Cerebellar nuclear complex (tissue), 1 donor: ENCODE measurements at places on chromosomes 1 and 21.

- DNase-seq, result no peak
These were observed 109.7 kb upstream of the ZBTB40 start for GRCh38 chr1:22341791-22342605.

DNA sequence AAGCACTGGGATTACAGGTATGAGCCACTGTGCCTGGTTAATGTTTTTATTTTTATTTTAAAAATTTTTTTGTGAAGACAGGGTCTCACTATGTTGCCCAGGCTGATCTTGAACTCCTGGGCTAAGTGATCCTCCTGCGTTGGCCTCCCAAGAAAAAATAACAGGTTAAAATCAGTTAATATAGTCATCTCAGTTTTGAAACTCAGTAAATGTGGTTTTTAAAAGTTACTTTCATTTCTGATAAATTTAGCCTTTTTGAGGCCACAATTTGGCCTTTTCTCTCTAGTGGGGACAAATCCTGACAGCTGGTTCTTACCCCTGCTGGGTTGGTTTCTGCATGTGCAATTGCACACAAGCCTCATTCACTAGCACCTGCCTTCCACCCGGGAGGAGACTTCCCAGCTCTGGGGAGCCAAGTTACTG is 13.3 kb downstream of the PMF1 start:
- DNase-seq, result no peak

- no peak for DNase-seq
These were observed 616 bp upstream of the LAX1 start for GRCh38 chr1:203764105-203765028.

GRCh38 chr1:156912861-156913808 is 7.3 kb upstream of the LRRC71 start:
- DNase-seq, result no peak

DNA sequence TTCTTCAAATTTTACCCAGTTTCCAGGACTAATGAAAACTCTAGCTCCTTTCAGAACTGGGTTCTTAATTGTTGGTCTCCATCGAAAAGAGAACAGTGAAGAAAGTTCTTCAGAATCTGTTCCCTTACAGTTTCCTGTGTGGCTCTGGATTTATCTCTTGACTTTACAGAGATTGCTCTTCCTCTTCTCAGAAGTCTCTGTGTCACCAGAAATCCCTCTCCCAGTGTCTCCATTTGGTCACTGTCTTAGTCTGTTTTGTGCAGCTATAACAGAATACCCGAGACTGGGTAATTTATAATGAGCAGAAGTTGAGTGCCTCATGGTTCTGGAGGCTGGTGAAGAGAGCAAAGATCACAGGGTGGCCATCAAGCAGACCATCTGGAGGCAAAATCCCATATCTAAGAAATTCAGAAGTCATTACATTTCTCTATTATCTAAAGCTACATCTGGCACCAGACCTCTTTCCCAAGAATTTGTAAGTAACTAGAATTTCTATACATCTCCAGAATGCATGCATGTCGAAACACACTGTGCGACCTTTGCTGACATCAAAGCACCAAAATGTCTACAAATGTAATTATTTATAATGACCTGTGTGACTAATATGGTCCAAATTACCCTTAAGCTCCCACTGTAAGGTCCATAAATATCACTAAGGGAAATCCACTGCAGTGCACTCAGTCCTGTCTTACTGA is 65.4 kb upstream of the KRTAP19-8 start:
- DNase-seq, result no peak

GRCh38 chr1:35179908-35180307 is 13.0 kb downstream of the SFPQ start:
- DNase-seq, result no peak

- no peak for DNase-seq
These were observed 8.1 kb upstream of the F5 start for GRCh38 chr1:169594391-169594790.

DNA sequence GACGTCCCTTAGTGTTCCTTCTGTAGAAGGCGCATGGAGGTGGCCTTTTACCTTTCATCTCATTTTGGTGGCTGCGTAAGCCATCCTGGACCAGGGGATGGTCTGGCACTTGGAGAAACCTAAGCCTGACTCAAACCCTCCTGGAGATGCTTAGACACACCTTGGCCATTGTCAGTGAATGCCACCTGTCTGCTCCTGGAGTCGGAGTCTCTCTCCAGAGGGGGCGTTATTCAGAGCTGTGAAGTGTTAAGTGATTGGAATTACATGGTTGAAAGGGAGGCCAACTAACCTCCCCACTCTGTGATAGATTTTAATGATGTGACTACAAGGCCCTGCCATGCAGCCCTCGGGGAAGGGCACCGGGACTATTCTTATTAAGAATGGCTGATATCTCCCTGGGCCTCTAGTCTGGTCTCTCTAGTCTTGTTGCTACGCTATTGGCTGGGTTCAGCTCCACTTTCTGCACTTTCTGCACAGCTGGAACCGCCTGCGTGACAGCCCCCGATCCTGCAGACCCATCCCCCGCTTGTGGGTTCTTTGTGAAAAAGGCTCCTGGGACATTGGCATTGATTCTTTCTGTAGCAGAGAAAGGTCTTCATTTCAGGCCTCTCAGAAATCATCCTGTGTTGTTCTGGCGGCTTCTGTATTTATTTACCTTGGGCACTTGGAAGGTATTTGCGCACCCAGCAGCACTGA is 4.2 kb downstream of the RASSF5 start:
- no peak for DNase-seq

DNA sequence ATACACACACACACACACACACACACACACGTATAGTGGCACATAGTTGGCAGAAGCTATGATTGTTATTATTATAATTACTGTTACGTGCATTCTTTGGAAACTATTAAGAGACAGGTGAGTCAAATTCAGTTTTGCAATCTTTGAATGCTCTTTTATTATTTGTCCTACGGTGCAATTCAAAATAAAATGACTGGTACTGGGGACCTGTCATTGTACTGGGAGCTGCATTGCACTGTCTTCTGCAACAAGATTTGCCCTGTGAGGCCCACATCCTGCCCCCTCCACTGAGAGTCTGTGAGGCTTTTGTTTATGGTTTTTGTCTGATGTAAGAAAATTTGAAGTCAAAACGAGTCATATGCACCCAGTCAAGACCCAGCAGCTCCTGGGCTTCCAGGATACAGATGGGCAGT is 1.9 kb downstream of the LY9 start:
- no peak for DNase-seq

DNA sequence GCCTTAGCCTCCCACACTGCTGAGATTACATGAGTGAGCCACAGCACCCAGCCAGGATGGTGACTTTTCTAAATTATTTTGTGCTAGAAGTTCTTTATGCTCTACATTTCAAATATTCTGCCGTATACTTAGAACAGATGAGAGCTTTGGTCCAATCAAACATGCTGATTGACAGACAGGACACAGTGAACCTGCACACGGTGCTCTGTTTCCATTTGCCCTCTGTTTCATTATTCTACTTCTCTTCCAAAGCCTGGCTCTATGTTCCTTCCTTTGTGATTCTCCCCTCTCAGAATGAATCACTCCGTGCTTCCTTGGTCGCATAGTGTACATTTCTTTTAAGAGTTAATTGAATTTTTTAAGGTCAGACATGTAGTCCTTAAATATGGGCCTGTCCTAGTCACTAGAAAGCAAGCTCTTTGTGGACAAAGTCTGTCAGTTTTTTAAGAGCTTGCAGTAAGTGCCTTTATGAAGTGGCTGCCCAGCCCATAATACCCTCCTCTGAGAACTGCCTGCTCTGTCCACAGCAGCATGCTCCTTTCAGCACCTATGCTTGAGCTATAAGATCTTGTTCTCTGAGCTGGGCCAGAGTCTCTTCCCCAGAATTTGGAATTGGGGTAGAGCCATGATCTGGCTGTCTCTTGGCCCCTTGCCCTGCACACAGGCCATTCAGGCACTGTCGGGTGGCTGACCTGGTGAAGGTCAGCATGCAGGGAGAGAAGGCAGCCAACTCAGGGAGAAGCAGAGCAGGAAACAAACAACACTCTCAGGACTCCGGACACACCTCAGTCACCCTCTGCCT is 66.8 kb upstream of the SLC44A3 start:
- no peak for DNase-seq

DNA sequence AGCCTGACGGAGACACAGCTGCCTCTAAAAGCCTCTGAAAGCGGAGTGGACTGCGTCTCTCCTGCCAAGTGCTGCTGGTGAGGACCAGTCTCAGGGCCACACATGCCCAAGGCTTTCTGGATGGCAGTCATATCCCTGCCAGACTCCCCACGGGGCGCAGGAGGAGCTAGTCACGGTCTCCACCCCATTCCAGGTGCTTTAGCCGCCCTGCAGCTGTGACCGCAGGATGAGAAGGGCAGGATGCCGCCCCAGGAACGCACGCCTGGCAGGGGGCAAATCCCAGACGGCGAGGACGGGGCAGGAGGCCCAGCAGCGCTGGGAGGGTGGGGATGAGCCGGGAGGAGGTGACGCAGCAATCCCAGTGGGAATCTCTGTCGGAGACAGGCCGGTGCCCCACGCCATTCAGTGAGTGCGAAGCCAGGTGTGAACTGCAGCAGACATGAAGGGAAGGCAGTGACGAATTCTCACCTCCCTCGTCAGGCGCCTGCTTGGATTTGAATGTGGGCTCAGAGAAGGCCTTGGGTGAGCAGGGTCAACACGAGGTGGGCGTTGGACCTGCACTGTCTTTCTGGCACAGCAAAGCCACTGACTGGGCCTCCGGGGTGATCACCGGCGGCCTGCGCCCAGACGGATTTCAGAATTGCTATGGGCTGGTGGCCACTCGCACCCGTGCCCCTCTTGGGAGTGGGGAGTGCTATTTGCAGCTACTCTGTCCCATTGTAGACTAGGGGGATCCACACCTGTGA is 38.5 kb upstream of the SLC19A1 start:
- DNase-seq, result no peak

DNA sequence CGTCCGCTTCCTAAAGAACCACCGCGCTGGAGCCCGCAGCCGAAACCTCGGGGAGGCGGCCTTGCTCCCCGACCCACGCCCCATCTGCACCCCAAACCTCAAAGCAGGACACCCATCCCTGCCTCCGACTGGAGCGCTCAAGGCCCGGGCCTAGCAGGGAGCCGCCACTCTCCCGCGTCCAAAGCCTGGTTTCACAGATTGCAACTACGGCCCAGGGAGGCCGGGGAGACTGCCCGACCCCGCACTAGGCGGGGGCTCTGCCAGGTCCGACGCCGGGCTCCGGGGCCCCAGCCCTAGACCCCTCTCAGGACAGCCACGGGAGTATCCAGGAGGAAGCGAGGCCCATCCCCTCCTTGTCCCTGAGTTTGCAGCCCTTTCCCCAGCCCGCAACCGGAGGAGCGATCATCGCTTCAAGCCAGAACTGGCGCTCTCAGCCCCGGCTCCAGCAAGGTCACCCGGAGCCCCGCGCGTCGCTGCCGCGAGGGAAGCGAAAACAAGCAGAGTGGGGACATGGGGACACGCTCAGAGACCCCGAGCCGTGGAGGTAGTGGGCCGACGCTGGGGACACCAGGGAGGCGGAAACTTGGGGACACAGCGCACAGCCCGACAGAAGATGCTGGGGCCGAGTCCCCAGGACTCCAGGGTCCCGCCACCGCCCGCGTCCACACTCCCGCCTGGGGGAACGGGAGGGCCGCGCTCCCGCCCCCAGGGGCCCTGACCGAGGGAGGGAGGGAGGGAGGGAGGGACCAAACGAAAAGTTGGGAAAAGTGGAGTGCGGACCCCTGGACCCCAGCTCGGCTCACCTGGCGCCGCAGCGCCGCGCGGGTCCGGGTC is 433 bp downstream of the TMEM200B start:
- no peak for DNase-seq

GRCh38 chr21:16069178-16070112 is 339.7 kb downstream of the USP25 start:
- no peak for DNase-seq

DNA sequence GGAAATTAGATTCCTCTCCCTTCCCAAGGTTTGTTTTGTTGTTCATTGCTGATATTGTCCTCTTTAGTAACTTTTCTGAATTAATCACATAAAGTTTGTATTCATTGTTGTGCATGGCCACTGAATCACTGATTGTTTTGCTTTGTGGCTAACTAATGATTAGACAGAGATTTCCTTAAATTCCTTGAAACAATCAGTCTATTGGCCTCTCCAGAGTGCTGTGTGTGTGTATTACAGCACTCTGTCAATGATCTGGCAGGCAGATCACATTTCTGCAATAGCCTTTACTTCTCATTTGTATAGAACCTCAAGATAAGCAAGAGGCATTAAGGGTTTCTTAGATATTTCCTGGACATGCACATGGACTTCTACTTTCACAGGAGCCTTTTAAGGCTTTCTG is 78.6 kb downstream of the DUSP10 start:
- DNase-seq, result no peak

DNA sequence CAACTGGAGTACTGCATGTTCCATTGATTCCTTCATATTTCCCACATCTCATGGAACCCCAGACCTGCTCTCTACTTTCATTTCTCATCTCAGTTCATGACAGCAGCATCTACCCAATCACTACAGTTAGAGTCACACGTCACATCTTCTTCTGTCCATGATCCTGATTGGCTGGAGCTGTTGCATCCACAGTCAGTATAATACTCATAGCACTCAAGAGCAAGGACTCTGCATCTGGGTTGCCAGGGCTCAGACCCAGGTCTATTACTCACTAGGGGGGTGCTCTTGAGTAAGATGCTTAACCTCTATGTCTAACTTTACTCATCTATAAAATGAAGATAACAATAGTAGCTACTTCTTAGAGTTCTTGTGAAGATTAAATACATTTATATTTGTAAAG is 4.4 kb upstream of the XPR1 start:
- no peak for DNase-seq

DNA sequence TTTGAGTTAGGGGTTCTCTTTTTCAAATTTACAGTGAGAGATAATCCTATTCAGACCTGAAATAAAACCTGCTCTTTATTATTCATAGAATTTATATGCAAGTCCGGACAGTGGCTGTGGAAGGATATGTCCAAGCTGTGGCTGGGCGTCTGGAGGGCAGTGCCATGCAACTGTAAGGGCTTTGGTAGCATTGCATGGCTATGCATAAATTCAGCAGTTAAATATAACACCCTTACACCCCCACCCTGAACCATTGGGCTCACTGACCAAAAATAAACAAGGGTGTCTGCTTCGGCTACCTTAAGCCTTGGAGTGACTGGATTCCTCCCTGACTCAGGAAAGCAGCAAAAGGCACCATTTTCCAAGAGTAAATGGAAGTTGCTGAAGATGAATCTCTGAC is 5.4 kb downstream of the CHTOP start:
- DNase-seq, result no peak

DNA sequence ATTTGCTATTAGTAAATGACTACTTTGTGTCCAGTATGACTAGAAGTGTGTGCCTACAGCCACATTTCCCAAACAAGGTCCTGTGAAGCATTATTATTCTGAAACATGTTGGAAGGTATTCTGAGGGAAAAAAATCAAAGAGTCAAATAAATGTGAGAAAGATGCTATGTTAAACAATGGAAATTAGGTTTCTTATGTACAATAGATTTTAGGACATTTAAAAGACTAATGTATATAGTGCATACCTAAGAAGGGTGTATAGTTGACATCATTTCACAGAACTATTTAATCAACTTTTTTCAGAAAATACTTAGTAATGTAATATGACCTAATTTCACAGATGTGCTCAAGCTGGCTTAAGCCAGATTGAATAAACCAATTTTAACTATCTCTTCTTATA is 582.5 kb downstream of the USP25 start:
- no peak for DNase-seq

- DNase-seq, result no peak
These were observed 1381.8 kb downstream of the MRPL39 start for GRCh38 chr21:24225431-24225830.

- DNase-seq, result no peak
These were observed 16.9 kb downstream of the ATG4C start for GRCh38 chr1:62800825-62801306.
